ENCODE measurements at places on chromosomes 7 and 10. TPM values are rescaled to one million over a fixed set of nuclear protein-coding genes. Genes with fewer than 3 reads are reported as not detected.

DNA sequence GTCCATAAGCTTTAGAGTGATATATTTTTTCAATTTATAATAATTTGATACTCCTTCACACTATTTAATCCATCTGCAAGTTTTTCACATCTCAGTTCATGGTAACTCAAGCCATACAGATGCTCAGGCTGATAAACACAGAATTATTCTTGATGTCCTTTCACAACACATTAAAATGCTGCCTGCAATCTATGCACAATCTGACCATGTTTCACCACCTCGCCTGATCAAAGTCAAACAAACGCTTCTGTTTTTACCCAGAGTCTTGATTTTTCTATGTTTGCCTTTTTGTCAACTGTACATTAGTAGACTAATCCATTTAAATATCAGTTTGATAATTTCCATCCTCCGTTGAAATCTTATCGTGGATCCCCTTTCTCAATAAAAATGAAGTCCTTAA is 833.8 kb upstream of the KCND2 start:
- H3K27me3 ChIP-seq = no peaks in the 10 kb centered on the region
- H3K4me1 ChIP-seq = no peaks in the 10 kb centered on the region
- no peak overlapping the region for H3K4me3 ChIP-seq
- H3K27ac ChIP-seq = no peak overlapping the region

GRCh38 chr7:65475734-65476319 is 102.2 kb downstream of the ZNF92 start:
- no peak overlapping the region for H3K4me3 ChIP-seq
- DNase-seq = no peak
- no peak overlapping the region for H3K27ac ChIP-seq
- peaks cover 12% of the 10 kb centered on the region for H3K27me3 ChIP-seq
- H3K4me1 ChIP-seq = peaks cover 21% of the 10 kb centered on the region

DNA sequence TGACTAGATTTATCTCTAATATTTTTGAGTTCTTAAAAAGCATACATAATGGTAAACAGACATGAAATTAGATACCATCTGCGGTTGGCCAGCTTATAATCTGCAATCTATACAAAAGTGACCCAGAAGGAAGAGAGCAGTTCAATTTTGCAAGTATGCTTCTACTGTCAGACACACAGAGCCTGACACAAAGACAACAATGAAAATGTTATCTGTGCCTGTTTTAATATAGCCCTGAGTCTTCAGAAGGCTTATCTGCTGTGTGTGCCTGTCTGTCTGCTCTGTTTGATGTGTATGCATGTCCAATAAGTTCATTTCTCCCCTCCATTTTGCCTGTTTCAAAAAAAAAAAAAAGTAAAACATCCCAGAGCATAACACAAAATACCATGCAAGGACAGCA is 73.3 kb upstream of the FHIP2A start:
- no peaks in the 10 kb centered on the region for H3K36me3 ChIP-seq
- no peak overlapping the region for H3K4me3 ChIP-seq
- no peaks in the 10 kb centered on the region for H3K27me3 ChIP-seq
- DNase-seq = no peak
- no peaks in the 10 kb centered on the region for H3K4me1 ChIP-seq

- peaks cover 5% of the 10 kb centered on the region for H3K4me1 ChIP-seq
- peaks cover 16% of the 10 kb centered on the region for H3K27me3 ChIP-seq
- no peaks in the 10 kb centered on the region for H3K36me3 ChIP-seq
- no peak overlapping the region for H3K4me3 ChIP-seq
- no peak overlapping the region for H3K27ac ChIP-seq
- DNase-seq = no peak
Measured at GRCh38 chr7:26580711-26581110, 283.7 kb downstream of the SKAP2 start.

DNA sequence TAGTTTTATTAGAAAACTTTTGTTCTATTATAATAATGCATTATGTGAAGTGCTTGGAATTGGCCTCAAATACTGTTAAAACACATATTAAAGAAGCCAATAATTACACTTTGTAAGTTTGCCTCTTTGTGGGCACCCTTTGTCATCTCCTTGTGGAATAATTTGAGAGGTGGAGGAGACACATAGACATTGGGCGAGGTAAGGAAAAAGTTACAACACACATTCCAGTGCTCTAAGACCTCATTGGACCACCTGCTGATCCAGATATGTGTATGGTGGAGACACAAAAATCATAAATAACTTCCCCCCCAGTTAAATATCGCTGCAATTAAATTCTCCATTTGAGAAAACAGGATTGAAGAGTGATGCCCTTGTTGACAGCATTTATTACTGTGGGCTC is 511.8 kb downstream of the GFRA1 start:
- no peaks in the 10 kb centered on the region for H3K27me3 ChIP-seq
- no peaks in the 10 kb centered on the region for H3K36me3 ChIP-seq
- peak overlapping the region; percentile 48 for H3K27ac ChIP-seq
- no peak for DNase-seq

- peak overlapping the region; percentile 91 for H3K4me3 ChIP-seq
- no peaks in the 10 kb centered on the region for H3K27me3 ChIP-seq
- DNase-seq = no peak
- H3K4me1 ChIP-seq = peaks cover 45% of the 10 kb centered on the region
Measured at GRCh38 chr10:28678687-28679457, 1.6 kb downstream of the BAMBI start.

DNA sequence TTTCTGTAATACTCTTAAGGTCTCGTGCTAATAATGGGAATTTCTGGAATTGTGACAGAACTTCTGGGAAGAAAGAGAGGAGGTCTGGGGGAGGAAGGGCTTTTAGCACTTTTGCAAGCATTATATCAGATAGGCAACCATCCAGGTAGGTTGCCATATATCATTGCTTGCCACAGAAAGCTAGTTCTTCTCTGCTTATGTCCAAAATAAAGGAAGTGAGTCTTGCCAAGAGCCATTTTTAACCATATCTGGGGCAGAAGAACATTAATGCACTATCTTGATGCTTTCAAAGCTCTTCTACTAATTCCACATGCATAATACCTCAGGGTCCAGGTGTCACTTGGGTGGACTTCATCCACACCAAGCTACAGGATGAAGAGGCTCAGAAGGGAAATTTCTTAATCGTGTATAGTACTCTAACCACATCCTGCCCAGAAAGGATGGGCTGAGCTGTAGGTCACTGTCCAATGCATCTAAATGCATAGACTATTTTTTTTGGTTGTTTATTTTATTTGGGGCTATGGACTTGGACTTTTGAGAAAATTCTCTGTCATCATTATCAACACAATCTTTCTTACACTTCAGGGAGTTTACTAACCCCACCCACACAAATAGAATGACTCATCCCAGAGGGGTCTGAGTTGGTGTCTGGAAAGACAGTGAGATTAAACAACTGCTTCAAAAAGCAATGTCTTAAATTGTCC is 68.9 kb upstream of the ADO start:
- H3K27me3 ChIP-seq = no peaks in the 10 kb centered on the region
- H3K4me3 ChIP-seq = no peak overlapping the region
- DNase-seq = no peak
- no peaks in the 10 kb centered on the region for H3K4me1 ChIP-seq
- no peak overlapping the region for H3K27ac ChIP-seq

GRCh38 chr10:126177417-126178030 is 210.8 kb downstream of the ADAM12 start:
- no peak for DNase-seq
- peak overlapping the region; percentile 48 for H3K4me3 ChIP-seq
- peaks cover 55% of the 10 kb centered on the region for H3K4me1 ChIP-seq
- H3K27ac ChIP-seq = peak overlapping the region; percentile 94
- no peaks in the 10 kb centered on the region for H3K27me3 ChIP-seq

- H3K27ac ChIP-seq = no peak overlapping the region
- H3K4me3 ChIP-seq = no peak overlapping the region
- no peaks in the 10 kb centered on the region for H3K27me3 ChIP-seq
- H3K4me1 ChIP-seq = peaks cover 20% of the 10 kb centered on the region
- H3K36me3 ChIP-seq = no peaks in the 10 kb centered on the region
- DNase-seq = no peak
Measured at GRCh38 chr7:98254516-98254915, 2.5 kb upstream of the TECPR1 start.

DNA sequence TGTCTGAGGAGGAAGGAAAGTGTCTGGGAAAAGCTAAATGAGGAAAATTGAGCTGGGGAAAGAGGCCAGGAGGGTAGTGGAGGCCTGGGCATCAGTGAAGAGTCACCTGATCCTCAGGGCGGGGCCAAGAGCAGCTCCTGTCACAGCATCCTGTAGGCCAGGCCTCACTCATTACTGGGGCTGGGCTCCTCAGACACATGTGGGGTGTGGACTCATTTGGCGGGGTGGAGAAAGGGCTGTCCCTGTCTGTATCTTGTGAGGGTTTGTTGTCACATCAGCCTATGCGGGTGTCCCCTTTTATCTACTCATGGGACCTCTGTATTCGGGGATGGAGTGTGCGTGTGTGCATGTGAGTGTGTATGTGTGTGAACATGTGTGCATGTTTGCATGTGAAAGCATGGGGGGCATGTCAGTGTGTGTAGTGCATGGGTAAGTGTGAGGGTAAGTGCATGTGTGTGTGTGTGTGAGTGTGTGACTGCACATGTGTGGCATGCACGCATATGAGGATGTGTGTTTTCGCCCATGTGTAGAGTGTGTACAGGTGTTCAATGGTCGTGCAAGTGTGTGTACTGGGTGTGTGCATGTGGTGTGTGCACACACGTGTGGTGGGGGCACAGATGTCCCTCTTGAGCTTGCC is 67.8 kb downstream of the RAMP3 start:
- peaks cover 13% of the 10 kb centered on the region for H3K4me1 ChIP-seq
- no peak overlapping the region for H3K27ac ChIP-seq
- H3K27me3 ChIP-seq = no peaks in the 10 kb centered on the region
- DNase-seq = no peak

DNA sequence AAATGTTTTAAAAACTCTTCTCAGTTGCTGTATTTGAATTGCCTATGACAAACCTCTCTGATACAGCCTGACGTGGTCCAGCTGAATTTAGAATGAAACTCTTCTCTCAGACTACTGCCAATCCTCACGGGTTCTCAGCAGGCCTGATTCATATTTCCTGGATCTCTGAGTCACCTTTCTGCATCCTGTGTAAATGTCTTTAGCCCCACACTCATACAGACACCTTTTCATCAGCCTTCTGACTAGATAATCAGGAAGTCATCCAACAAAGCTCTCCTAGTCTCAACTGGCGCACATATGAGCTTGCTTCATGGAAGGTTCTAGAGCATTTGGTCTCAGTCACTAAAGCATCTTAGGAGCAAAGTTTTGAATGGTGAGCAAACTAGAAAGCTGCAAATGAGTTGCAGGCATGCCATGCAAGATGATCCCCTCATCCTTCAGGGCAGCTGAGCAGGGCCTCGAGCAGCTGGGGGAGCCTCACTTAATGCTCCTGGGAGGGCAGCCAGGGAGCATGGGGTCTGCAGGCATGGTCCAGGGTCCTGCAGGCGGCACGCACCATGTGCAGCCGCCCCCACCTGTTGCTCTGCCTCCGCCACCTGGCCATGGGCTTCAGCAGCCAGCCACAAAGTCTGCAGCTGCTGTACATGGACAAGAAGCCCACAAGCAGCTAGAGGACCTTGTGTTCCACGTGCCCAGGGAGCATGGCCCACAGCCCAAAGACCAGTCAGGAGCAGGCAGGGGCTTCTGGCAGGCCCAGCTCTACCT is 182.8 kb downstream of the ARHGAP12 start:
- no peaks in the 10 kb centered on the region for H3K36me3 ChIP-seq
- no peak overlapping the region for H3K4me3 ChIP-seq
- H3K27me3 ChIP-seq = no peaks in the 10 kb centered on the region
- DNase-seq = no peak
- peaks cover 3% of the 10 kb centered on the region for H3K4me1 ChIP-seq

DNA sequence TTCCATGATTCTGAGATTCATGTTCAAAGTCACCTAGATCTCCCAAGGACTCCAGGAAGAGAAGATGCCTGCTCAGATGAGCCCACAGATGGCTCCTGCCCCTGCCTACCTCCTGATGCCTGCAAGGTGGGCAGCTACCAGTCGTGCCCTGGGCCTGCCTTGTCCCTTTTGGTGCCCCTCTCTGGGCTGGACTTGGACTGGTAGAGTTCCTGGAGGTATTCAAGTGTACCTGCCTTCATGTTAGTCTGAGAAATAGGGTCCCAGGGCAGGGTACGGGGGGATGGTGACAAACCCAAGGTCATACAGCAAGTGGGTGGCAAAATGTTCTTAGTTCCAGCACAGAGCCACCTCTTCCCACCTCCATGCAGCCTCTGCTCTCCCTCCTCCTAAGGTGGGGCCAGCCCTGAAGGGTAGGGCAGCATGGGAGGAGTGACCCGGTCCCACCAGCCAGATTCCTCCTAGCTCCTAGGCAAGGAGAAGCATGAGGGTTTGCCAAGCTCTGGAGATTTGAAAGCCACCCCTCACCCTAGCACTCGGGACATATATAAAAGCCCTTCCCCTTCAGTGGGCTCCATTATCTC is 80.8 kb upstream of the UNC5B start:
- H3K27ac ChIP-seq = no peak overlapping the region
- no peak overlapping the region for H3K4me3 ChIP-seq
- peaks cover 32% of the 10 kb centered on the region for H3K4me1 ChIP-seq
- peaks cover 2% of the 10 kb centered on the region for H3K27me3 ChIP-seq

DNA sequence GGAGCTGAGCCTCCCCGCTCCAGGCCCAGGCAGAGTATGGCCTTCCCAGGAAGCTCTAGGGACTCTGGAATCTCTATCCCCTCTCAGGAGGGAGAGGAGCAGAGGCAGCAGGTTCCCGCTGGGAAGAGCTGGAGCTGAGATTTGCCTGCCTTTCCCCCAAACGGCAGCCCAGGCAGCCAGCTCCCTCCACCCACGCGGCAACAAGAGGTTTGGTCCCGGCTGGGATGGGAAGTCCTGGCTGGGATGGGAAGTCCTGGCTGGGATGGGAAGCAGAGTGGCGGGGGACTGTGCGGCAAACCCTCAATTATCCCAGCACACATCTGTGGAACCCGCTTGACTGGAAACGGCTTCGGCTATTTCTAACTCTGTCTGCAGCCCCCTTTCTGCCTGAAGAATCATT is 223.0 kb downstream of the ELFN1 start:
- peaks cover 8% of the 10 kb centered on the region for H3K36me3 ChIP-seq
- no peaks in the 10 kb centered on the region for H3K4me1 ChIP-seq
- H3K27me3 ChIP-seq = no peaks in the 10 kb centered on the region
- DNase-seq = no peak

GRCh38 chr7:77702513-77702912 is 6.3 kb downstream of the RSBN1L start:
- no peaks in the 10 kb centered on the region for H3K27me3 ChIP-seq
- peaks cover 5% of the 10 kb centered on the region for H3K36me3 ChIP-seq
- H3K4me3 ChIP-seq = no peak overlapping the region
- H3K4me1 ChIP-seq = peaks cover 30% of the 10 kb centered on the region
- no peak for DNase-seq
- peak overlapping the region; percentile 78 for H3K27ac ChIP-seq

The STEAP4 gene
- total RNA-seq = 0.18 TPM

The GLI3 gene
- total RNA-seq = 46.2 TPM

The OLAH gene
- not detected for total RNA-seq

The SPDYE11 gene
- not detected for total RNA-seq

The ITGB8 gene
- 1.8 TPM for total RNA-seq

The WDR86 gene
- total RNA-seq = 24.4 TPM

The PIP4K2A gene
- total RNA-seq = 44.5 TPM

The EN2 gene
- not detected for total RNA-seq

The TMEM225B gene
- total RNA-seq = 0.78 TPM

The ENO4 gene
- total RNA-seq = 1.1 TPM

The KLF14 gene
- not detected for total RNA-seq

The SUN3 gene
- not detected for total RNA-seq

The HOXA9 gene
- not detected for total RNA-seq

The GDF2 gene
- total RNA-seq = not detected

The EVX1 gene
- total RNA-seq = not detected

Data from WTC11 (cell line).